ENCODE measurements at places on chromosomes 6 and 20.

- DNase-seq = no peak
Measured at GRCh38 chr20:57094252-57094891, 172.1 kb downstream of the BMP7 start.

GRCh38 chr20:36712775-36713174, 33.1 kb downstream of the NDRG3 start:
- DNase-seq = no peak

DNA sequence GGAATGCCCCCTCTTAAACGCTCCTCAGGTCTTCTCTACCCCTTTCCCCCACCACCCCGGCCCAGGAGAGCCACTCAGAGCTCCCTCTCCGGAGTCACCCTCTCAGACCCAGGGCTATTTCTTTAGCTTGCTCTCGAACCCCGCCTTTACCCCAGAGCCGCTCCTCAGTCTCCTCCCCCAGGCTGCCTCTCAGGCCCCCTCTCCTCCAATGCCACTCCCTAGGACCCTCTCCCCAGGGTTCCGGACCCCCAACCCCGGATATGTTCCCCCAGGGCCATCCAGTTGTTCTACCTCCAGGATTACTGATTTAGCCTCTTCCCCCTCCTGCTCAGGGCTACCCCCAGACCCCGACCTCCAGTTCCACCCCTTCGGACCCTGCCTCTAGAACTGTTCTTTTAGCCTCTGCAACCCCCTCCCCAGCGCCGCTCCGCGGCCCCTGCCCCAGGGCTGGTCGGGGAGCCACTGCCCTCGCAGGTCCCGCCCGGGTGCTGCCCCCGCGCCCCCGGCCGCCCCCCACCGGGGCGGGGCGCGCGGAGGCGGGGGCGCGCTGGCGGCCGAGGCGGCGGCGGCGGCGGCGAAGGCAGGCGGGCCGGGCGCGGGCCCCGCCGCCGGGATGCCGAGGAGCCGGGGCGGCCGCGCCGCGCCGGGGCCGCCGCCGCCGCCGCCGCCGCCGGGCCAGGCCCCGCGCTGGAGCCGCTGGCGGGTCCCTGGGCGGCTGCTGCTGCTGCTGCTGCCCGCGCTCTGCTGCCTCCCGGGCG, at the start of gene MMP24:
MMP24 (plus strand) TSS at position 565 of the 758 bp plus-strand sequence; CDS start at position 614, 49 bp downstream.
- no peak for DNase-seq

- DNase-seq = no peak
Measured at GRCh38 chr6:47647188-47647587, 51.2 kb upstream of the ADGRF4 start.

DNA sequence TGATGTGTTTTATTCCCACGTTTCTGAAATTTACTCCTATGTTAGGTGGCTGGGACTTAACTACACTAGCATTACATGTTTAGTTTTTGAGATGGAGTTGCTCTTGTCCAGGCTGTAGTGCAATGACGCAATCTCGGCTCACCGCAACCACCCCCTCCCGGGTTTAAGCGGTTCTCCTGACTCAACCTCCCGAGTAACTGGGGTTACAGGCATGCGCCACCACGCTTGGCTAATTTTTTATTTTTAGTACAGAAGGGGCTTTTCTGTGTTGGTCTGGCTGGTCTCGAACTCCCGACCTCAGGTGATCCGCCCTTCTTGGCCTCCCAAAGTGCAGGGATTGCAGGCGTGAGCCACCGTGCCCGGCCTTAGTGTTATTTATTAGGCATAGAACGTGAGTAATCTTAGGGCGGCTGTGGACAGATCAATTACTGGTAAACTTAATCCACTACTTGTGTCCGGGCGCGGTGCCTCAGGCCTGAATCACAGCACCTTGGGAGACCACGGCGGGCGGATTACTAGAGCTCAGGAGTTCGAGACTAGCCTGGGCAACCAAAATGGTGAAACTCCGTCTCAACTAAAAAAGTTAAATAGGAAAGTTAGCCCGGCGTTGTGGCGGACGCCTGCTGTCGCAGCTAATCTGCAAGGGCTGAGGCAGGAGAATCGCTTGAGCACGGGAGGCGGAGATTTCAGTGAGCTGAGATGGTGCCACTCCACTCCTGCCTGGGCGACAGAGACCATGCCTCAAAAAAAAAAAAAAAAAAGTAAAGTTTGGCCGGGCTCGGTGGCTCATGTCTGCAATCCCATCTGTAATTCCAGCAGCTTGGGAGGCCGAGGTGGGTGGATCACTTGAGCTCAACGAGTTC, 123.7 kb upstream of the BTN3A2 start:
- no peak for DNase-seq

DNA sequence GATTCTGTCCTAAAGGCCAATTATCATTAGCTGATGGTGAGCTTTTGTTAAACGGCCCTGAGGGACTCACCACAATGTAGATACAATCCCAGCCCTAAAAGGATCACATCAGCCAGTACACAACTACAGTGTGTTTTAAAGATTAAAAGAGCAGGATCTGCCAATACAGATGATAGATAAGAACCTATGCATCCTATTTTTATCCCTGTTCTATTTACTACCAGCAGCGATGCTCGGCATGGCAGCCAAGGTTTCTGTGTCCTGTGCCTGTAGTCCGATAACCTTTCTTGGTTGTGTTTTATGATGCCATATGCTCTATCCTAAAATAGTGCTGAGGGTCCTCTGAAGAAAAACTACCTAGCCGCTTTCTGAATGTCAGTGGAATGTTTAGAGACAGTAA, 289.4 kb downstream of the PHACTR1 start:
- no peak for DNase-seq

DNA sequence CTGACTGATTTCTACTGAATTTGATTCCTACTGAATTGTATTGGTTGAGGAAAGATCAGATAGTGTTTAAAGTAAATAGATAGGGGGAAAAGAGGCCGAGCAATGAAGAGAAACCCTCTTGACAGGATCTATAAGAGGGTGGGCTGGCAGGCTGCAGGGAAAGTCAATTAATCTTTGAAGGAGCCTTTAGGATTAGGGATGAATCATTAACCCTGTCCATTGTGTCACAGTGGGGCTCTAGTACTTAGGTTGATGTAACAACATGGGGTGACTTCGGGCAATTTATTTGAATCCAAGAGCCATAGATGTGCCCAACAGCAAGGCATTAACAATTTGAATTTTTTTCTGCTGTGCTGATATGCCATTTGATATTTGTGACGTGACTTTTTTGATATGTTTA, 7.5 kb downstream of the RFX6 start:
- no peak for DNase-seq

DNA sequence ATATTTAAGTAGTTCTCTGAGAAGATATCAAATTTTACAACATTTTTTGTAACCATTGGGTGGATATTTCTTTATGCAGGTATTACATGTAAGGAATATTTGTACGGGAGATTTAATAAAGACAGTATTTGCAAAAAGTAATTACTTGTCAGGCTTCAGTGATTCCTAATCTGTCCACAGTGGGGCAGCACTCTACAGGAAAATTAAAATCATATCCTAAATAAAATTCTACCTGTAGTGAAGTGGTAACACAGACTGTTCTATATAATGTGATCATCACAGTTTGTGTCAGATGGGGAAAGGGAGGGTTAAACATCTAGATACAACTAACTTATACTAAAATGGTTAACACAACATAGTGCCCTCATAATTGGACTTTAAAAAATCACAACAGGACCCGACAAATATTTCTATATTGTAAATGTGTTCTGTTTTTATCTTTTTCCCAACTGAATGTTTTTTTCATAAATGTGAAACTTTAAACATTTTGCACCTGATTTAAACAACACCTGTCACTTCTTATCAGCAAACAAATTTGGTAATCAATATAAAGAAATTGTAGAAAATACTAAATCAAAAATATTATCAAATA, 145.6 kb upstream of the MANEA start:
- DNase-seq = no peak

- DNase-seq = no peak
Measured at GRCh38 chr6:129659590-129660345, 50.2 kb downstream of the ARHGAP18 start.

- no peak for DNase-seq
Measured at GRCh38 chr6:7725412-7725811, 487 bp upstream of the BMP6 start.

- DNase-seq = no peak
Measured at GRCh38 chr20:21609221-21609620, 95.4 kb upstream of the NKX2-2 start.

- DNase-seq = no peak
Measured at GRCh38 chr6:141562186-141562811, 570.4 kb upstream of the GJE1 start.

DNA sequence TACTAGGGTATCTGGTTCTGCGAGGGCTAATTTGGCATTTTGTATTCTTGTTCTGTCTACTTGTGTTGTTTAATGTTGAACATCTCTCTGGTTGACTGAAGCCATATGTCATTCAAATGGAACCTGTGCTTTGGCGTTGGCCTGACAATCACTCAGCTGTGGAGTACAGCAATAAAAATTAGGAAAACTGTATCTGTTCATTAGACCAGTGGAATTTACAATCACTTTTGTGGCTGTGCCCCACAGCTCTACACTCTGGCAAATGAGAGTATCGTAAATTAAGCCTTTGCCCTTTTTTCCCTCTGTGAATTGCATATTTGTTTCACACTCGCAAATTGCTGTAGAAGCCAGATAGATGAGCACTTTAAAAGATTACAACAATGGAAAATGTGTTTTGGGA, 102.0 kb downstream of the ARID1B start:
- no peak for DNase-seq

GRCh38 chr6:30855429-30856075, 28.8 kb upstream of the DDR1 start:
- peak; percentile 35 for DNase-seq

DNA sequence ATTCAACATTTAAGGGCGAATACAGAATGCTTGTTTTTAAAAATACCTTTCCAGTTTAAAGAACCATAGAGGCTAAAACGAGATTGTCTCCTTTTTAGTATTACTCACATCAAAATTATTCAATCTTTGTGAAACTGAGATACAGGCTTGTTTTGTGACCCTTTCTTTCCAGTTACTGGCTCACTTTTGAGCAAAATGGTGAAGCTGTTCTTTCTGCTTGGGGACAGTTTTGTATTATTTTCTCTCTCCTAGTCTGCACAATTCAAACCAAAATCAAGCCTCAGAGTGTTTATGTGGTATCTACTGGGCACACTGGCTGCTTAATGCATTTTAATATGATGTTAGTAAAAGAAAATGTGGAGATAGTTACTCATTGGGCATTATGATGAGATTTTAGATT, 36.5 kb downstream of the HIVEP1 start:
- no peak for DNase-seq

- no peak for DNase-seq
Measured at GRCh38 chr6:28353981-28354676, 4.4 kb downstream of the ZKSCAN3 start.

GRCh38 chr20:17869295-17869994, 99.1 kb downstream of the SNX5 start:
- no peak for DNase-seq

GRCh38 chr6:7087066-7087465, 20.7 kb upstream of the RREB1 start:
- no peak for DNase-seq

- DNase-seq = peak; percentile 89
Measured at GRCh38 chr6:150025201-150025917, at the start of gene RAET1L. Gene RAET1L, minus strand, starts transcription at chr6:150025532. Its CDS starts 61 bp downstream, at chr6:150025471.

All from mesenteric fat pad (tissue), 1 donor.